ENCODE measurements at places on chromosomes 5 and 9.

DNA sequence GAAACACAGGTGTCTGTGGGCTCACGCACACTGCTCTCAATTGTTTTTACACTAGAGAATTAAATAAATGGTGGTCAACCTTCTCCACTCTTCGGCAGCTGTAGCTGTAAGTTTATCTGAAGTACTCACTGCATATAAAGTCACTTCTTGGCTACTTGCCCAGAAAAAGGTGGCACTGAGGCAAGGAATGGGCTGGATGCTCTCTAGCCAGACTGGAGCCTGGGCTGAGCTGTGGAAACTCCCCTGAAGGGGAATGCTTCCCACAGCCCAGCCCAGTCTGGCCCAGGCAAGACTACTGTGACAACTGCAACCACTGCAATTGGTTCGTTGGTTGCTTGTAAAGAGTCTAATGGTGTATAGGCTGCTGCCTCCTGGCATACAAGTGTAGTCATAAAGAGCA is 4.5 kb downstream of the LEAP2 start:
- no peak for DNase-seq

GRCh38 chr5:32562843-32563242 is 22.5 kb upstream of the SUB1 start:
- no peak for DNase-seq

- DNase-seq: no peak
Observed at GRCh38 chr5:52786949-52787599, 642 bp upstream of the ITGA1 start.

DNA sequence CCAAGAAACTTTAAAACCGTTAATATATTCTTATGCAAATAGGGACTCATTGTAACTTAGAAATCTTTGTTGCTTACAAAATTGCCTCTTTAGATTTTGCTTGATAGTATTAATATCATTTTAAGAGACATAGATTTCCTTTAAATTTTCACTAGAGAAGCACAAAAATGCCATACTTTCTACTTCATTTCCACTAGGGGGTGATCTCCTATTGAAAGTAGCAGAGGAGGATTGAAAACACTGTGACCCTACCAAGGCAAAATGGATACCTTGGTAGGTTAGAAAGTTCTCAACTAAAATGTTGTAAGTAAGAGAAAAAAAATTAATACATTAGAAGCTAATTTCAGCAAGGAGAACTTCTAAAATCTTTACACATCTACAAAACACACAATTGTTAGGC is 204.9 kb downstream of the CHSY3 start:
- no peak for DNase-seq

- no peak for DNase-seq
Observed at GRCh38 chr5:180644825-180645273, 4.6 kb downstream of the FLT4 start.

DNA sequence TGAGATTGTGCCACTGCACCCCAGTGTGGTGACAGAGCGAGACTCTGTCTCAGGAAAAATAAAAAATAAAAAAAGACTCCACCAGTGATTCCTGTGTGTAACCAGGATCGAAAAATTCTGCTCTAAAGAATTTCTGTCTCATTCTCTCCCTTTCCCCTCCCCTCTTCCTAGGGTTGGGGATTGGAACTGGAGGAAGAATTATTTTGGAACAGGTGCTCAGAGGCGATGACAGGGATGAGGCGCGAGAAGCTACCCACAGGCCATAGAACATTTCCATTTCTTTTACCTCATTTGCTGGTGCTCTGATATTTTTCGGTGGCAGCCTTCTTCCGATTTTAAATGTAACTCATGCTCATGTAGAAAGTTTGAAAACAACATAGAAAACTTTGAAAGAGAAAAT is 80.1 kb downstream of the DAPK1 start:
- no peak for DNase-seq

- DNase-seq: no peak
Observed at GRCh38 chr5:146291421-146292074, 47.1 kb upstream of the POU4F3 start.

DNA sequence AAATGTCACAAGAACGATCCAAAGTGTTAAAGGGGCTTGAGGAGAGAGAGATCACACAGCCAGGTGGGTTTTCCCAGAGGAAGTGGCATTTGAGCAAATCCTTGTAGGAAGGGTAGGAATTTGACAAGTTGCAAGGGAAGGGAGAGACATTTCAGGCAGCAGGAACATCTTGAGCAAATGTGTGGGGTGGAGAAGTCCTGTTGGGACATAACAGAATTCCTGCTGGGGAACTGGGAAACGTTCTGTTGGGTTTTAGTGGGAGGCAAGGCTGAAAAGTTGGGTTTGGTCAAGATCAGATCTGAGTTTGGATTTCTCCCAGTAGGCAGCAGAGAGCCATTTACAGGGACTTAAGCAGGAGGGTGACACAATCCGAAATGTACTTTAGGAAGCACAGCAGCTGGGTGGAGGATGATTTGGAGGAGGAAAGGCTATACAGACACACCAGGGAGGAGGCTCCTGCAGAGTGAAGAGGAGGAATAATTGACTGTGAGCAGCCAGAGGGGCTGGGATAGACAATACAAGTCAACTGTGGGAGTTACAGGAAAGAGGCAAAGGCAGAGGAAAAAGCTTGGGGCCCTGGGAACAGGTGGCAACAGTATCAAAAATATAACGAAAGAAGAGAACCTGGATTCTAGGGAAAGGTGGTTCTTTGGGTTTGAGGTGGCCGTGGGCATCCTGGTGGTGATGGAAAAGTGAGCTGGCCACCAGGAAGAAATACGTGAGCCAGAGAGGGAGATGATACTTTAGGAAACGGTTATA is 3.1 kb upstream of the ZSWIM6 start:
- DNase-seq: no peak

DNA sequence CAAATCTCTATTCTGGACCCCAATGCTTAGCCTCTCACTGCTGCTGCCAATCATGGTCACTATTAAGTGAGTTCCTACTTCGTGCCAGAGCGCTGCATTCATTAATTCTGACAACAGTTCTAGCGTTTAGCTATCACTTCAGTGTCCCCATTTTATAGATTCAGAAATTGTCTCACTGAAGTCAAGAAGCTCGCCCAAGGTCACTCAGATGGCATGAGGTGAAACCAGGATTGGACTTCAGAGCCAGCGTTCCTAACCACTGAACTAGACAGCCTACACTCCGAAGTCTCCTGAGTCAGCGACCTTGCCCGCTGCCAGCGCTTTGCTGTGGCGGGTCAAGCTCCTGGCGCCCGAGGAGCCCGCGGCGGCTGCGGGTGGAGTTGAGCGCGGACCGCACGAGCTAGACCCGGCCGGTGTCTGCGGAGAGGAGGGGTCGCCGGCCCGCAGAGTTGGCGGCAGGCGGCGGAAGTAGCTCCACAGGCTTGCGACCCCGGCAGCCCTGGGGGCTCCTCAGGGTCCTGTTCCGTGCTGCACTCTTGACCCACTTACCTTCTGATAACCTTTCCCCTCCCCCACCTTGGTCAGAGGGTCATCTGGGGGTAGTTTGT is 2.1 kb upstream of the GABRB2 start:
- no peak for DNase-seq

DNA sequence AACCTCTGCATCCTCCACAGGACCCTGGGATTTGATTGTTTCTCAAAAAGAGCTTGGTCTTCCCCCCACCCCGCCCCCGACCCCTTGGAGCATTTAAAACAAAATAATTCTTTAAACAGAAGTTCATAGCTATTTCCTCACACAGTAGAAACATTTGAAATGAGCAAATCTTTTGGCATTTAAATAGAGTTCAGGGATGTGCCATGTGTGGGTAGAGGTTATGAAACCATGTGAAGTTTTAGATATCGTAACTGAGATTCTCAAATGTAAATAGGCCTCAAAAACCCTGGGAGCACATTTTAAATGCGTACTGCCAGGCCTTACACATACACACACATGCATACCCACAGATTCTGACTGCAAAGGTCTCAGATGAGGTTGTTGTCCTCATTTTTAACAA is 66.5 kb downstream of the EPB41L4B start:
- DNase-seq: no peak

- no peak for DNase-seq
Observed at GRCh38 chr5:23084815-23085214, 231.7 kb upstream of the CDH12 start.

- DNase-seq: no peak
Observed at GRCh38 chr9:108017671-108018070, 528.1 kb upstream of the KLF4 start.

DNA sequence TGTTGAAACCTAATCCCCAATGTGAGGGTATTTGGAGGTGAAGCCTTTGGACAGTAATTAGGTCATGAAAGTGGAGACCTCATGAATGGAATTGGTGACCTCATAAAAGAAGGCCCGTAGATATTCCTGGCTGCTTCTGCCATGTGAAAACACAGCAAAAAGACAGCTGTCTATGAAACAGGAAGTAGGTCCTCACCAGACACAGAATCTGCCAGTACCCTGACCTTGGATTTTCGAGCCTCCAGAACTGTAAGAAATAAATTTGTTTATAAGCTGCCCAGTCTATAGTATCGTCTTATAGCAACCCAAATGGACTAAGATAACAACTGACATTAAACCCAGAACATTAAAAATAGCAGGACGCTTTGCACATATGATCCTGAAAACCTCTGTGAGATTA is 371.1 kb downstream of the SPOCK1 start:
- no peak for DNase-seq

GRCh38 chr9:76216161-76216649 is 178.0 kb downstream of the RFK start:
- DNase-seq: no peak

DNA sequence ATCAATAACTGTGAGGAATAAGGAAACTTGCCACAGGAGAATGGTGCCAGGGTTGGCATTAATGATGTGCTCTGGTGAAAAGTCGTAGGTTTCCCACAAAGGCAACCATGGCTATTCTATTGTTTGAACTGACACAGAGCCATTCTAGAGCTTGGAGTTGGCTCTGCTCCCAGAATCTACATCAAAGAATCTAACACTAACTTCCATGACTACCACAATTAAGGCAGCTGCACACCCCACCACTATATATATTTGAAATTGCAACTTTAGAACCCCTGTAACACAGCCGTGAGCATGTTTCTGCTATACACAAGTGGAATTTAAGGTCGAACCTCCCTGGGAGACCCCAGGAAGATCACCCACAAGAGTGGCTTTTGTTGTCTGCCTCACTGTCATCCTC is 89.7 kb upstream of the CCDC152 start:
- no peak for DNase-seq

DNA sequence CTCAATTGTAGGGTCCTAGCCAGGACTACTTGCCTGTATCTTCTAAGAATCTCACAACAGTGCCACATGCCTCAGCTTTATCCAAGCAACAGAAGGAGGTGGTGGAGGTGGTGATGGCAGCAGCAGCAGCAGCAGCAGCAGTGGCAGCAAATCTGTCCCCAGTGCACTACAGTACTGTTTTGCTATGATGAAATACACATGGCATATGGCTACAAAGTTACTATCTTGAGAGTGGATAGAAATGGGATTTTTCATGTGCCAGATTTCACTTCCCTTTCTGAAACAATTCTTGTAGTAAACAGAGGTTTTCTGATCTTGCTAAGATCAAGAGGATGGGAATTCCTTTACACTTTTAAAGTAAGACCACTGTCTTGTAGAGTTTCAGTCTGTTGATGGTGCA is 8.1 kb upstream of the CYSTM1 start:
- no peak for DNase-seq

DNA sequence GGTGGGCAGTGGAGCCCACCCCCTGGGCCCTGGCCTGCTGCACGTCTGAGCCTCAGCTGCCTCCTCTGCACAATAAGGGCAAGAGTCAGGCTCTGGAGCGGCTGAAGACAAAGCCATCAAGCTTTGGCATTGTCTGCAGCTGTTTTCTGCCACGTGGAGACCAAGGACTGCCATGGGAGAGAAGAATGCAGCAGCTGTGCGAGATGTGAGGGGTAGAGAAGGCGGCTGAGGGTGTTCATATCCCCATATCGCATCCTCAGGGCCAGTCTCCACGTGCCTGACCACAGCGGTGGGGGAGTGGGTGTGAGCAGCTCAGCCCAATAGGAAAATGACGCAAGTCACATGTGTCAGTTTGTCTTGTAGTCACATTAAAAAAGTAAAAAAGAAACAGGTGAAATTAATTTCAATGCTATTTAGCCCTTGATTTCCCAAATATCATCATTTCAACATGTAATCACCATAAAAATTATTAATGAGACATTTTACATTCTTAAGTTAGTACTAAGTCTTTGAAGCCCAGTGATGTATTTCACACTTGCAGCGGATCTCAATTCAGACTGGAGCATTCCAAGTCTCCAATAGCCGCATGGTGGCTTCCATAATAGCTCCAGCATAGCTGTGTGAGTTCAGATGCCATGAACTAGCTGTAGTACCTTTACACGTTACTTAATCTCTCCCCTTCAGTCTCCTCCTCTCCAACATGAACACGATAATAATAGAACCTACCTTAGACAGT is 6.6 kb downstream of the C1QTNF2 start:
- DNase-seq: no peak

DNA sequence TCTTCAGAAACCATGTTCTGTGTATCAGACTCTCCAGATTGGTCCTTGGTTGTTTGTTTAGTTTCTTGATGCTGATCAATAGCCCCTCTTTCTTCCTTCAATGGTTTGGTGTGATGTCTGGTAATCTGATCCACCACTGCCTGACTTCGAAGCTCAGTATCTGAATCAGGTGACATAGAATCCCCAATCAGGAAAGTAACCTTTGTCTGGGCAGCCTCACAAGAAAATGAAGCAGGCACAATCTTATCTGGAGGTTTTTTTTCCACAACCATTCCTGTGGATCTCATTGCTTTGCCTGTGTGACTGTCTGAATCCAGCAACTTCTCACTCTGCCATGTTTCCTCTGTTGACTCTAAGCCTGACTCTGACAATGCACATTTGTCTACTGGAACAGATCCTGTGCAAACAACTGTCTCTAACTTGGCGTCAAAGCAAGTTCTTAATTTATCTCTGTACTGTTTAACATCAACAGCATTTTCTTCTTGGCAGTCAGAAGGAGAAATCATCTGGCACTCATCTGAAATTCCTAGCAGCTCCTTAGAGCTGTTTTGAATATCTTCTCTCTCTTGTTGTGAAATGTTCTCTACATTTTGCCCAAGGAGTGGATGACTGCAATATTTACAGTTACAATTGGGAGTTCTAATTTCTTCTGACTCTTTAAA is 37.1 kb upstream of the RAPGEF6 start:
- DNase-seq: no peak

DNA sequence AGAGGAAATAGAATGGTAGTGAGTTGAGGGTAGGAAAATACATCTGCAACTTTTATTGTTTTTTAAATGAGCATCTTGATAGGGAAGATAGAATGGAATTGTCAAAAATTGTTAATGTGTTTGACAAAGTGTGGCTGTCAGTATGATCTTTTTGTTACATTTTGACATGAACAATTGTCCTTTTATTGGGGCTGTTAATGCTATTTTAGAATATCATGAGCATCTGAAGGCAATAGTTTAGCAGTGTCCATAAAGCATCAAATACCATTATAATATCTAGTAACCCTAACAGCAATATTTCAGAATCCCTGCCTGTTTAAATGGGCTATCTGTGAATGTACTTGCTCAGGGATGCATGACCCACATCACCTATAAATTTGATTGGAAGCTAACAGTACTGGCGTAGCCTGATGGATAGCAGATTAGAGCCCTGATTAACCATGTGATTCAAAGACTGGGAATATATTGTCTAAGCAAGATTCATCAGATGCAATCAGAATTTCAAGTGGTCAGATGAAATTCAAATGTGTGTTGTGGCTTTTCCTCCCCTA is 37.8 kb downstream of the TLE4 start:
- DNase-seq: no peak

- no peak for DNase-seq
Observed at GRCh38 chr9:82934949-82935348, 128.0 kb downstream of the RASEF start.

All from stimulated activated CD4-positive, alpha-beta T cell treated with anti-CD3 and anti-CD28 coated beads, Interleukin-1b, Interleukin-23, amount 100 ng/mL, for 1 hour (primary cell).